ENCODE measurements at places on chromosomes 4 and X.

DNA sequence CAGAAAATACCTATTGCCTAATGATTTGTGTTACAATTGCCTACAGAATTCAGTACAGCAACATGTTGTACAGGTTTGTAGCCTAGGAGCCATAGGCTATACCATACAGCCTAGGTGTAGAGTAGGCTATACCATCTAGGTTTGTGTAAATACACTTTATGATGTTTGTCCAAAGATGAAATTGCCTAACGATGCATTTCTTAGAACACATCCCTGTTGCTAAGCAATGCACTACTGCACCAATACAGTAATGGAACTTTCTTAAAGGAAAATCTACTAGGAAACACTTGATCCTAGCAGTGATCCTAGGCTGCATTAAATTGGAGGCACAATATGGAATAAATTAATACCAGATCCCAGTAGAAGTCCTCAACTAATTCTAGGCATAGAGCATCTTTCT is 18.3 kb downstream of the NOA1 start:
- DNase-seq, result no peak

- no peak for DNase-seq
These were observed 201.2 kb upstream of the DIPK2B start for GRCh38 chrX:45401923-45402322.

GRCh38 chrX:69032601-69033000 is 132.7 kb downstream of the PJA1 start:
- no peak for DNase-seq

- no peak for DNase-seq
These were observed 39.5 kb upstream of the RELL1 start for GRCh38 chr4:37725718-37726117.

- no peak for DNase-seq
These were observed 38.1 kb downstream of the NAA11 start for GRCh38 chr4:79287718-79288117.

- no peak for DNase-seq
These were observed 8.9 kb upstream of the C1QTNF7 start for GRCh38 chr4:15418956-15419355.

Measured in activated T-cell treated with anti-CD3 and anti-CD28 coated beads, Interleukin-2, amount 50 U/mL, for 1 hour (primary cell).